ENCODE measurements at places on chromosomes 1 and 21.

DNA sequence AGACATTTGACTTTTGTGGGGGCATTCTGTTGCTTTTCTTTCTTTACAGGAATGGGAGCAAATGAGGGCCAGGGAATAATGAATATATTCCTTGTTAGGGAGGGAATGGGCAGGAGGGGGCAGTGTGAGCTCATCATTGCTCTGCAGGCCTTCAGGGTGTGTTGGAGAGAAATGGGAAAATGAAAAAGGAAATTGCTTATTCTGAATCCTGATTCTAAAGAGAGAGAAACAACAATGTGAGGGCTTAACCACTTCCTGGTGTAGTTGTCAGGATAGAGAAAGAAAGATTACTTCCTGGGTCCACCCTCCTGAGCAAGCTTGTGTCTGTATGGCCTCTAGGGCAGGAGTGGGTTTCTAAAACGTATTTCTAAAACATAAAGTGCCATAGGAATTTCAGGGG is 28.3 kb downstream of the VANGL2 start:
- DNase-seq = peak; percentile 30

GRCh38 chr1:106880226-106880625 is 176.2 kb upstream of the PRMT6 start:
- DNase-seq = no peak

- no peak for DNase-seq
These were observed 94.0 kb downstream of the HMGB4 start for GRCh38 chr1:33957854-33958253.

- no peak for DNase-seq
These were observed 23.8 kb downstream of the PRDM2 start for GRCh38 chr1:13723810-13724209.

- DNase-seq = no peak
These were observed 30.6 kb downstream of the HFM1 start for GRCh38 chr1:91374086-91374485.

DNA sequence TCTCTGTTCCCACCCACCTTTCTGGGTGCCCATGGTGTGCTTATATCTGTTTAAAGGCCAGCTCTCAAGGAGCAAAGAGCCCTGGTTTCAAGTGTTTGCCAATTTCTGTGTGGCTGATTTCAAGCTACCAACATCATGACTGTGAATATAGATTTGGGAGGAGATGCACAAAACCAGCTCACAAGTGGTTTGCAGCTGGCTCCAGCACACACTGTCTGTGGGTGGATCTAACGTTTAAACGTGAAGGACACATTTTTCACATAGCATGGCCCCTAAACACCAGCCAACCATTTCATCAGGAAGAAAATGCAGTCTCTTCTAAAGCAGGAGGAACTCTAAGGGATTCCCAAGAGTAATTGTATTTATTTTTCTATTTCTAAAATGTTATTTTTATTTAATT is 65.2 kb downstream of the FCRL5 start:
- DNase-seq = no peak

- DNase-seq = peak; percentile 69
These were observed at the start of gene EVA1C for GRCh38 chr21:32412162-32413014. Gene EVA1C (plus strand): TSS chr21:32412706. CDS start chr21:32412854, 148 bp downstream.

- DNase-seq = no peak
These were observed 41.7 kb upstream of the SOX13 start for GRCh38 chr1:204031098-204031710.

DNA sequence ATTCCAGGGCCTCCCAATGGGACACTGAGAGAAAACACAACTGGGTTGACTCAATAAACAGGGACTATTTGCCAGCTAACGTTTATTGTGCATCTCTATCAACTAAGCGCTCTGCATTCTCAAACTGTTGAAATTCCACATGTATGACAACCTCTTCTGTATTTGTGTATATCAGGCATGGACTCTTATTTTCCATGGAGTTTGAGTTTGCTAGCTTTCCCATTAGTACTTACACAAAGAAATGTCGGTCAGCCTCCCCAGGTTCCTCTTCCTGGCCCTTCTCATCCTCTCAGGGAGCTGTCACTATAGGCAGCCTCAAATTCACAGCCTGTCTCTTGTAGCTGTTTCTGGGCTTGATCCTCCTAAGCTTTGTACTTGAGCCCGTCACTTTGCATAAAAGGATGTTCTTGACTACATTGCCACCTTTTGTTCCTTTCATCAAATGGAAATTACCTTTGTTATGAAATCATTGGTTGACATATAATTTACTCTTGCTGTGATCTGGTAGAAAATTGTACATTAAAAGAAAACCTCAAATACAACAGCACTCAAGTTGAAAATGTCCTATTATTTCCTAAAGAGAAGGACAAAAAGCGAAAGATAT is 60.0 kb upstream of the NTPCR start:
- no peak for DNase-seq

DNA sequence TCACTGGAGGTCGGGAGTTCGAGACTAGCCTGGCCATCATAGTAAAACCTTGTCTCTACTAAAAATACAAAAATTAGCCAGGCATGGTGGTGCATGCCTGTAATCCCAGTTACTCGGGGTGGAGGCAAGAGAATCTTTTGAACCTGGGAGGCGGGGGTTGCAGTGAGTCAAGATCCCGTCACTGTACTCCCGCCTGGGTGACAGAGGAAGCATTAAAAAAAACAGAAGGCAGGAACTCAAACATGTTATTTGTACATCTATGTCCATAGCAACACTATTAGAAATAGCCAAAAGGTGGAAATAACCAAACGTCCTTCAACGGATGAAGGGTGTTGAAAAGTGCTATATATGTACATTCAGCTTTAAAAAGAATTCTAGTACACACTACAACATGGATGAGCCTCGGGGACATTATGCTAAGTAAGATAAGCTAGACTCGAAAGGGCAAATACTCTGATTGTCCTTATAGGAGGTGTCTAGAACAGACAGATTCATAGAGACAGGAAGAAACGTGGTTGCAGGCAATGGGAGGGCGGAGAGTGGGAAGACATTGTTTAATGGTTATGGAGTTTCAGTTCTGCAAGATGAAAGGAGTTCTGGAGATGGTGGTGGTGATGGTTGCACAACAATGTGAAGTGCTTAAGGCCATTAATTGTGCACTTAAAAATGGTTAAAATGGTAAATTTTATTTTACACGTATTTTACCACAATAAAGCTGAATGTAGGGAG is 19.2 kb downstream of the NLRP3 start:
- DNase-seq = no peak

GRCh38 chr1:151009674-151010345 is 1.6 kb downstream of the PRUNE1 start:
- DNase-seq = no peak

DNA sequence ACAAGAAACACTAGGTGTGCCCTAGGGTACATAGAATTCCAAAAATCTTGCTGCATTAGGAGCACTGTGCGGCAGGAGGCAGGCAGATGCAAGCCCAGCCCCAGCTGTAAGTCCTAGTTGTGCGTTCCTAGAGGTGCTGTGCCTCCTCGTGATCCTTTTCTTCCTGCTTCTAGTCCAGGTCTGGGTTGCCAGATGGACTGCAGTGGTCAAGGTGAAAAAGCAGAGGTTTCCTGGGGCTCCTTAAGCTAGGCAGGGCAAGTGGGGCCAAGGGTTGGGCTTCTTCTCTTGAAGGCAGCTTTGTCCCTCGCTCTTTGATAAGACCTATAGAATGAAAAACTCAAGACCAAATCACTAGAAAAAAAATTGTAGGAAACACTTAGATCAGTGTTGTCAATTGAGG is 21.6 kb upstream of the SLC45A3 start:
- DNase-seq = no peak

GRCh38 chr1:197850042-197850441 is 52.4 kb upstream of the C1orf53 start:
- no peak for DNase-seq

GRCh38 chr1:61356995-61357394 is 274.6 kb downstream of the NFIA start:
- DNase-seq = peak; percentile 36

DNA sequence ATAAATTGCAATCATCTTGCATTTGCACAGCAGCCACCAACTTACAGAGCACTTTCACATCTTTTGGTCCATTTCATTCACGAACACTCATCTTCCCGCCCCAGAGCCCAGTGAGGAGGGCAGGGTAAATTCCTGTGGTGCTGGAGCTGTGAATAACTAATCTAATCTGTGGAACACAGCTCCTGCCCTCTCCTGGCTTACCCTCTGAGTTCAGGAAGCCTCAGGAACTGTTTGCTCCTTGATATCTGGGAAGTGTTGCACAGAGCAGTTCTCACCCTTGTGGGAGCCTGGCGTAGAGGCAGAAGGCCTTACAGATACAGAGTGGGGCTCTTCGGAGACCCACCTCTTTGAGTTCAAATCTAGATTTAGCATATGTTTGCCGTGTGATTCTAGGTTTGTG is 11.6 kb upstream of the RD3 start:
- DNase-seq = no peak

Data from endothelial cell of umbilical vein (primary cell).